Activated T-helper 1 cell treated with Interleukin-2 at 50 U/mL for 16 hours (primary cell): ENCODE measurements at places on chromosomes 4 and X.

DNA sequence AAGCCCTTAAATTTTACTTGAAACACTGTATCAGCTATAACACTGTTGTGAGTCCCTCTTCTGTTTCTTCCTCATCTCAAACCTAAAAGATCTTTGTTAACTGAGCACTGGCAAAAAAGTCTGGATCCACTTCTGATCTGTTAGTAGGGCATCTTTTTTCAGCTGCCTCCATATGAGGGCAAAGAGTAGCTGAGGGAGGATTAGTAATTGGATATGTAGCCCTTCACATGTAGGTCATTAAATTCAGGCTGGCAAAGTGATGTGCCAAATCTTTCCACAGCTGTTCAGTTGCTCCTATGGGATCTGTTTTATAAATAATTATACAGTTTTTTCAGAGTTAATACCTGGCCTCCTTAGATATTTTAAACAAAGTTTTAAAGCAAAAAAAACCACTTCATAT lies 1.1 kb upstream of the TRMT10A start:
- DNase-seq: no peak

DNA sequence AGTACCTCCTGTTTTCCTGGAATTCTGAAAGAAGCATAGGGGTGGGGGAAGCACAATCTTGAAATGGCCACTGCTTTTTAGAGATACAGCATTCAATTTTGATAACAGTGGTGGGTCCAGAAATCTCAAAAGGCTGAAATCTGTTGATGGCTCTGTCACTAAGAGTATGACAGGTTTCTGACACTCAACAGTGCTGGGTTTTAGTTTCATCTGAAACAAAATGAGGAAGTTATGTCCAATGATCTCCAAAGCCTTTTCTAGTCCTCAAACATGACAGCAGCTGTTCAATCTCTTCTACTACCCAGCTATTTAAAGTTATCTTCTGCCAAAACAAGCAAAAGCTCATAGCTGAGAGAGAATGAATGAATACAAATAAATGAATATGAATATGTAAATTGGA lies 110.5 kb downstream of the IL1RAPL1 start:
- DNase-seq: no peak

GRCh38 chr4:76960014-76960413 lies 10.5 kb downstream of the SEPTIN11 start:
- no peak for DNase-seq

- no peak for DNase-seq
Measured at GRCh38 chrX:81238166-81238565, 36.3 kb downstream of the SH3BGRL start.

GRCh38 chrX:1451661-1452515 lies 821 bp downstream of the ASMTL start:
- no peak for DNase-seq

DNA sequence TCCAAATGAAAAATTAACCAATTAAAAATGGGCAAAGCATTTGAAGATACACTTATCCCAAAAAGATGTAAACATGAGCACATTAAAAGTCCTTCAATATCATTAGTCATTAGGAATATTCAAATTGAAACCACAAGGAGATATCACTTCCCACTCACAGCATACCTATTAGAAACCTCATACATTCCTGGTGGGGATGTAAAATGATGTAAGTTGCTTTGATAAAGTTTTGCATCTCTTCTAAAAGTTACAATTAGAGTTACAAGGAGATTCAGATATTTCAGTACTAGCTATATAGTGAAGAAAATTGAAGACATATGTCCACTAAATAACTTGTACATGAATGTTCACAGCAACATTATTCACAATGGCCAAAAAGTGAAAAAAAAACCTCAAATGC lies 1109.3 kb upstream of the LCORL start:
- no peak for DNase-seq

GRCh38 chrX:151448509-151448908 lies 51.5 kb downstream of the VMA21 start:
- no peak for DNase-seq

DNA sequence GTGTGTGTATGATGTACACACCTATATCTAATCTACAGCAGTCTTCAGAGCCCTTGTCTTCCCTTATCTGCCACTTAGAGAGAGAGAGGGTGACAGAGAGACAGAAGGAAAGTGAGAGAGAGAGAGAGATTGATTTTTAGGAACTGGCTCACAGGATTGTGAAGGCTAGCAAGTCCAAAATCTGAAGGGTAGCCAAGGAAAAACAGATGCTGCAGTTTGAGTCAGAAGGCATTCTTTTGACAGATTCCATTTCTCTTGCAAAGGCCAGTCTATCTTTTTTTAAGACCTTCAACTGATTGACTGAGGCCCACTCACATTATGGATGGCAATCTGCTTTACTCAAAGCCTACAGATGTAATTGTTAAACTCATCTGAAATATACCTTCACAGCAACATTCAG lies 664.0 kb upstream of the IGFBP7 start:
- DNase-seq: no peak
